Activated T-cell treated with anti-CD3 and anti-CD28 coated beads, Interleukin-2, amount 50 U/mL, for 72 hours (primary cell): ENCODE measurements at places on chromosomes 7 and 10.

GRCh38 chr10:67809107-67809506, 28.9 kb downstream of the DNAJC12 start:
- no peak for DNase-seq

- DNase-seq, result no peak
These were observed 110.8 kb upstream of the LRGUK start for GRCh38 chr7:134016223-134016941.

DNA sequence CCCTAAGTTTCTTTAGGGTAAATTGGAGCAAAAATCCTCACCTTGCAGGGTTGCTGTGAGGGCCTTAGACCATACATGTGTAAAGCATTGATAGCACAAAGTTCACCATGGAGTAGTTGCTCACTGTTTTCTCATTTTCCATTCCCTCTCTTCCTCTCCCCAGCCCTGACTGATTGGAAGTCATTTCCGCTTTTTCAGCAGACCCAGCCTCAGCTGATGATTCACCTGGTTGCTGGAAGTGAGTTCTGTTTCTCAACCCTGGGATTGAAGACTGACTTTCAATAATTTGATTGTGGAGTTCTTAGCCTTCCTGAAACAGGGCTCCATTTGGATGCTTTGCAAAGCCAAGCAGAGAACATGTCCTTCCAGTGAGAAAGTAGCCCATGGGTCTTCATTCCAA, 107.0 kb downstream of the PLXNA4 start:
- DNase-seq, result no peak

- DNase-seq, result peak; percentile 85
These were observed 21.4 kb downstream of the GPR146 start for GRCh38 chr7:1065585-1066241.

- no peak for DNase-seq
These were observed 18.6 kb downstream of the ARHGAP12 start for GRCh38 chr10:31910016-31910415.

- no peak for DNase-seq
These were observed 31.2 kb downstream of the SPOCK2 start for GRCh38 chr10:72056932-72057751.

GRCh38 chr10:36362257-36362656, 720.2 kb upstream of the FZD8 start:
- no peak for DNase-seq

DNA sequence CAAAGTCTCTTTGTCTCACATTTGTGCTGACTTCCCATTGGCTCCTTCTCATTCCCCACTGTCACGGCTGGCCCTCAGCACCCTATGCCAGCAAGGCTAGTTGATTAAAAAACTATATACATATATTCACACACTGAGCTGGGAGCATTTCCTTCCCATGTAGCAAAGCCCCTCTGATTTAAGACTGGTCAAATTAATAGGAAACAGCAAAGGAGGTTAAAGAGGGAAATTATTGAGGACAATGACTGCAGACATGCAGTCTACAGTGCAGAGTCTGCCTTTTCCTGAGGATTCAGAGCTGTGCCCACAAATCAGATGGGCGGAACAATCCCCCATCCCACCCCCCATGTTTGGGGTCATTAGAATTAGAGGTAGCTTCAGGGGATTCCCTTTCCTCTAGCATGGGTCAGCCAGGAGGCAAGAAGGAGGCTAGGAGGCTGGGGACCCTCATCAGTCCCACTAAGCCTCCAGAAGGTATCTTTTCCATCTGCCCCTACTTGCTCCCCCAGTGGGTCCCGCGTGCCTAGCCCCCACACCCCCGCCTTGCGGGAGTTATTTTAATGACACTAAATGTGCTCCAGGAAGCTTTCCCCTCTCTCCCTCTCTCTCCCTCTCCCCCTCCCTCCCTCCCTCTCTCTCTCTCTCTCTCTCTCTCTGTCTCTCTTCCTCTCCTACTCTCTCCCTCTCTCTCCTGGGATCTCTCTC, 9.8 kb upstream of the DLX6 start:
- no peak for DNase-seq

DNA sequence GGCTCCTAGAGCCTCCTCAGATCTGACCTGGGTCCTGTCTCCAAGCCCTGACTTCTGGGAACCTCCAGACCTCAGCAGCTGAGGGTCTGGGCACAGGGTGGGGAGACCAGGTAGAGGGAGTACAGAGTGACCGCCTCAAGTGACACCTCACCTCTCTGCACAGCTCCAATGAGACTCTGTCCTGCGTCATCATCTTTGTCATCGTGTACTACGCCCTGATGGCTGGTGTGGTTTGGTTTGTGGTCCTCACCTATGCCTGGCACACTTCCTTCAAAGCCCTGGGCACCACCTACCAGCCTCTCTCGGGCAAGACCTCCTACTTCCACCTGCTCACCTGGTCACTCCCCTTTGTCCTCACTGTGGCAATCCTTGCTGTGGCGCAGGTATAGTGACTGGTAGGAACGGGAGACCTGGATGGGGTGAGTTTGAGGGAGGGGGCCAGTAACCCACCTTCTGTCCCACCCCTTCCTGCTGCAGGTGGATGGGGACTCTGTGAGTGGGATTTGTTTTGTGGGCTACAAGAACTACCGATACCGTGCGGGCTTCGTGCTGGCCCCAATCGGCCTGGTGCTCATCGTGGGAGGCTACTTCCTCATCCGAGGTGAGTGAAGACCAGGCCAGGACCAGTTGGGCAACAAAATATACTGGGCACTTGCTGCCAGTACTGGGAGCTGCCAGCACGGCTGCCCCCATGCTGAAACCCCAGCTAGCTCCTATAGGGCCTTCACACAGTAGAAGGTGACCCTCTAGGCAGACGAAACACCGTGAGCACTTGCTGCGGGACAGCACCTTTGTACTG, 17.8 kb downstream of the SMO start:
- DNase-seq, result no peak

DNA sequence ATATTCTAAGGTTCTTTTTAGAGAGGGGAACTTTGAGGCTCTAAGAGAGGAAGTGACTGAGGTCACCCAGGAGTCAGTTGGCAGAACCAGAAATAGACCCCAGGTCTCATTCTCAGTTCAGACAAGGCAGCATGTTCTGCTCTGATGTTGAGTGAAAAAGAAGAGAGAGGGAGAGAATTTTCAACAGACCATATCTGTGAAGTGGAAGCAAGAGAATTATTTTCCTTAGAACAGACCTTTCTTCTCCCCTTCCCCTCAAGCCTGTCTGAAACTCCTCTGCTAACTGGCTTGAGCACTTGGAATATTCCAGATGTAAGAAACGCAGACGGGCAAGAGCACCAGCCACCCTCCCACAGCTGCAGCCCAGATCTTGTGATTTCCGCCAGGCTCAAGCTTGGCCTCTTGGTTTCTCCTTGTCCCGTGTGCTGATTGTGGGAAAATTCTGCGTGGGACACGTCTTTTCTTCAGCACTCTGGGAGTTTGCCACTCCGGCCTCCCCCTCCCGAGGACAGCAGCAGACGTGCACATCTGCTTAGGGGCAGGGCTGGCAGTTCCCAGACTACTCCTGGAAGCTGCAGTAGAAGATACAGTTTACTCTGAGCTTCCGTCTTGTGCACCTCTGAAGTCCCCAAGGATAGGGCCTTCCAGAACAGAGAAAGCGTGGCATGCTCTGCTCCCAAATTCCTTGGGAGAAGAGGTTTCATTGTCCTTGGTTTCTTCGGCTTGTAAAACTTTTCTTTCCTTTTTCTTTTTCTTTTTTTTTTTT, 22.7 kb upstream of the IKZF1 start:
- no peak for DNase-seq

DNA sequence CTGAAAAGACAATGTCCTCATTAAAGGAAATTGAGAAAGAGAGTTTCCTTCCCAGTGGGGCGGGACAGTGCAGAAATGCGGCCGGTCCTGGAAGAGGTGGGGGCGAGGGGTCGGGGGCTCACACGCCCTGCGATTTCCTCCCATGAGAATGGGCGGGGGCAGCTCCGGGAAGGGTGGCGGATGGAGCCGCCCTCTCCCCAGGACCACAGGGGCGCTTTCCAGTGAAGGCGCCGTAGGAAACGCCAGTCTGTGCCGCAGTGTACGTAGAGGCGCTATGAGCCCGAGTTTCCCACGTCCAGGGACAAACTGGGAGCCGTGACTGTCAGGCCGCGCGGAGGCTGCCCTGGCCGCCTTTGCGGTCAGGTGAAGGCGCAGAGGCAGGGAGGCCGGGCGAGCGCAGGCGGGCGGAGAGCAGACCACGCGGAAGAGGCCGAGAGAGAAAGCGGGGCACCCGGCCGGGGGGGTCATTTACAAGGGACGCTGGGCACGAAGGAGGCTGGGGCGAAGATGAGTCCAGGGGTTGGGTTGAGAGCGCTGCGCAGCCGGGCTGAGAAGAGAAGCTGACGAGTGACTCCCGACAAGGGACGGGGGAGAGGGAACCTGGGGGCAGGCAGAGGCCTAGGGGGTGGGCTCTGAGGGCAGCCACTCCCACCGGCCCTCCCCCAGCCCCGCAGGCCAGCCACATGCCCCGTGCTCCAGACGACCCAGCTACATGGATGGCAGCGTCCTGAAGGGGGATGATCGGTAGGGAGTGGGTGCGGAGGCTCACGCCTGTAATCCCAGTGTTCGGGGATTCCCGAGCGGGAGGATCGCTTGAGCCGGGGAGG, 45.0 kb downstream of the ALOX5 start:
- DNase-seq, result peak; percentile 64

GRCh38 chr10:124640056-124640455, 104.1 kb downstream of the FAM53B start:
- DNase-seq, result no peak

GRCh38 chr7:12583176-12583575, 12.7 kb downstream of the SCIN start:
- DNase-seq, result no peak

DNA sequence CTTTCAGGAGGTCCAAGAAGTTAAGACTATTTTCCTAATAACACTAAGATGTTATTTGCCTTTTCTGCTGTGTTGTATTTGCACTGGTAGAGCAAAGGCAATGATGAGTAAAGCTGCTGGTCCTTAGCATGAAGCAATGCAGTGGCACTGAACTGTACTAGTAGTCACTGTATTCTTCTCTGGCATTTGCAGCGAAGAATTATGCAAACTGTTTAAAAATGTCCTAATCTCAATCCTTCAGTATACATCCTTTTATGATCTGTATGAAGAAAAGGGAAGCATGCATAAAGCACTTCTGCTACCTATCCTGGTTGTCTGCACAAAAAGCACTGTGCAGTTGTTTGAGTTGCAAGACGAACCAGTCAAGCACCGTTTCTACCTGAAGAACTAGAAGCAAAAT, 20.4 kb downstream of the IGF2BP3 start:
- DNase-seq, result no peak

- DNase-seq, result no peak
These were observed 73.2 kb downstream of the SFMBT2 start for GRCh38 chr10:7337431-7338171.

- DNase-seq, result no peak
These were observed 60.8 kb upstream of the PLPP4 start for GRCh38 chr10:120396228-120396627.
